ENCODE measurements at places on chromosomes 5 and 9.

DNA sequence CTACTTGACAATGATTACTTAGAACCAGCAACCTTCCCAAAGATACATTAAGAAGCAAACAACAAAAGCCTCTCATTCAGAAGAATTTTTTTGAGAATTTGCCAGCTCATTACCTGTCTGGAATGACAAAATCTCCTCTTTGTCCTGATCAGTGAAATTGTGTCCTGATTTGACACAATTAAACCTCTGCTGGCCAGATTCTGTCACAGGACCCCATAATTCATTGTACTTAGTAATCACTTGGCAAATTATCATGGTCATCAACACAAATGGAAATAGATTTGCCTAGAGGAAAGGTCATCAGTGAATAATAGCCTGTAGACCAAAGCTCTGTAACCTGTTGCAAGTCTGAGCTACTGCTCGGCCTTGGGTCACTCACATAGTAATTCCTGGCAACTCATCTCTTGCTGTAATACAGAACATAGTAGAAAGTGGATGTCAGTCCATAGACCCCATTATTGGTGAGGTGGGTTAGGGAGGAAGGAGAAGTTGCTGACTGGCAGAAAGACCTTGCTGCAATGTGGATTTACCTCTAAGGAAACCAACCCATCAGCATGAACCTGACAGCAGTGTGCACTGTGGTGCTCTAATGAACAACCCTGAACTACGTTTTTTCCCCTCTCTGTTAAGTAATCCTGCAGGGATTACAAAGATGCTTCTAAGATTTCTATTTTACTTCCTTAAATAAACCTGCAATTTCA lies 370.1 kb downstream of the KIAA0825 start:
- no peak for DNase-seq

DNA sequence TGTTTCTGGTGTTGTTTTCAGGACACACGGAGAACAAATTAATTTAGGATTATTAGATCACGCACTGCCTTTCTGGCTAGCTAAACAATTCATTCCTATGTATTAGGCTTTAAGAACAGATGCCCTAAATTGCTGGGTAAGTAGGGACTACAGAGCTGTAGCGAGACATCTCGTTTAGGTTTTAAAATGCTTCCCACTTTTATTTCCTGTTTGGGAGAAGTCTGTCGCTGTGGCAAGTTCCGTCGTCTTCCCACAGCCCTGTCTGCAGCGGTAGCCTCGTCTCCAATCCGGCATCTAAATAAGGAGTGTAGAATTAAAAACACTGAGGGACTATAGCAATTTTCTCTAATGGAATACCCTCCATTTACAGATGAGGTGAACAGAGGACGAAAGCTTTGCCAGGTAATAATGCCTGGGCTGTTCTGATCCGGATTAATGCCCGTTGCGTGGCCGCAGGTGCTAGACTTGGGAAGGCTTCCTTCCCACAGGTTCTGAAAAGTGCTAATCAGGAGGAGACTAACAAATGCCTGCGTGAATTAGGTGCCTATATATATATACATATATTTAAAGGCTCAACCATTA lies 1.3 kb upstream of the TRIM36 start:
- no peak for DNase-seq

DNA sequence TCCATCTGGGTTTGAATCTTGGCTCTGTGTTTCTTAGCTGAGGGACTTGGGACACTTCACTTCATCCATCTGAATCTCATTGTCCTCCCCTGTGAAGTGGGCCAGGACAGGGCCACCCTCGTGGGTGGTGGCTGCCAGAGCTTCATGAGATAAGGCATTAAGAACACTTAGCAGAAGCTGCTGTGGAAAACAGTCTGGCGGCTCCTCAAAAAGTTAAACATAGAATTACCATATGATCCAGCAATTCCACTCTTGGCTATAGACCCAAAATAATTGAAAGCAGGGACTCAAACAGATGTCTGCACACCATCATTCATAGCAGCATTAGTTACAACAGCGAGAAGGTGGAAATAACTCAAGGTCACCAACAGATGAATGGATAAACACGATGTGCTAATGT lies 42.4 kb upstream of the GGTA1 start:
- no peak for DNase-seq

DNA sequence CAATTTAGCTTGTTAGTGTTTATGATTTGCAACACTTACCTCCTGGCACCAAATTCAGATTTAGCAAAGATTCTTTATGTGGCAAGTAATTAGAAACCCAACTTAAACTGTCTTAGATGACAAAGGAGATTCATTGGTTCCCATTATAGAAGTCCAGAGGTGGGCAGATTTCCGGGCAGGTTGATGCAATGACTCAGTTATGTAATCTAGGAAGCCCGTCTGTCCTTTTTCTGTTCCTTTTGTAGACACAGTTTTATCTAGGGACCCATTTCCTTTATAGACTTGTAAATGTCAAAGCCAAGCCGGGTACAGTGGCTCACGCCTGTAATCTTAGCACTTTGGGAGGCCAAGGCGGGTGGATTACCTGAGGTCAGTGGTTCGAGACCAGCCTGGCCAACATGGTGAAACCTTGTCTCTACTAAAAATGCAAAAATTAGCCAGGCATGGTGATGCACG lies 20.3 kb upstream of the ANKRD33B start:
- no peak for DNase-seq

DNA sequence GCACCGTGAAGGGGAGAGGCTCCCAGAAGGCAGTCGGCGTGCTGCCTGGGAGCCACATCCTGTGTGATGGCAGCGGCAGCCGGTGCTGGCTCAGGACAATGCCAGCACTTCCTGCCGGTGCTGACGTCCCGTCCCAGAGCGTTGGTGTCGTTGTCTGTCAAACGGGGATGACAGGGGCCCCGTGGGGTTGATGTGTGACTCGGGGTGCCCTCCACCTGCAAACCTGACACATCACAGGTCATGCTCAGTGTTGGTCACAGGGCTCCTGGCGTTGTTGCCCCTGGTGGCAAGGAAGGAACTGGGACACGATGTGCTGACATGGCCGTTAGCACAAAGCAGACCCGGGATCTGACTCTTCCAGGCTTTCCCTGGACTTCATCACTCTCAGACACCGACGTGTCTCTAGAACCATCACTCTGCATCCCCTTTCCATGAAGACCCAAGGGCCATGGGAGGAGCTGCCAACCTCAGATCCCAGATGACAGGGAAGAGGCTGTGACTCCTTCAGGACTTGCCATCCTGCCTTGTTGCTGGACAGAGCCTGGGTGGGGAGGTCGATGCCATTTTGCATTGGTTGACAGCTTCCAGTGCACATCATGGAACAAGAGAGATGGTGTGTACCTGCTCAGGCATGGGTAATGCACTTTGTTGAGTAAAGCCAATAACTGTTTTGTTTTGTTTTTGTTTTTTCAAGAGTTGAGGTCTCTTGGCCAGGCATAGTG lies 21.5 kb downstream of the PLPP7 start:
- DNase-seq, result peak; percentile 39

DNA sequence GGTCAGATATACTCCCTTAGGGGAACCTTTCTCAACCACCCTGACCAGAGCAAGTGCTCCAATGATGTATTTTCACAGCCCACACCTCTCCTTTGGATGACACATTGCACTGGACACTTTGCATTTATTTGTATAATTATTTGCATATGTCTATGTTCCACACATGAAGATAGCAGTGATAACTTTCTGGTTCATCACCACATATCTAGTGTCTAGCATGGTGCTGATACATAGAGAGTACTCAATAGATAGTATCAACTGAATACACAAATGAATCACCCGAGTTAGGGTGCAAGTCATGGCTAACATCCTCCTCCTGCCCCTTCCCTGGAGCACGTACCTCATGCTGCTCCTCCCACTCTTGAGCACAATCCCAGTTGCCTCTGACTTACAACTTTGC lies 617.6 kb downstream of the EBF1 start:
- no peak for DNase-seq

DNA sequence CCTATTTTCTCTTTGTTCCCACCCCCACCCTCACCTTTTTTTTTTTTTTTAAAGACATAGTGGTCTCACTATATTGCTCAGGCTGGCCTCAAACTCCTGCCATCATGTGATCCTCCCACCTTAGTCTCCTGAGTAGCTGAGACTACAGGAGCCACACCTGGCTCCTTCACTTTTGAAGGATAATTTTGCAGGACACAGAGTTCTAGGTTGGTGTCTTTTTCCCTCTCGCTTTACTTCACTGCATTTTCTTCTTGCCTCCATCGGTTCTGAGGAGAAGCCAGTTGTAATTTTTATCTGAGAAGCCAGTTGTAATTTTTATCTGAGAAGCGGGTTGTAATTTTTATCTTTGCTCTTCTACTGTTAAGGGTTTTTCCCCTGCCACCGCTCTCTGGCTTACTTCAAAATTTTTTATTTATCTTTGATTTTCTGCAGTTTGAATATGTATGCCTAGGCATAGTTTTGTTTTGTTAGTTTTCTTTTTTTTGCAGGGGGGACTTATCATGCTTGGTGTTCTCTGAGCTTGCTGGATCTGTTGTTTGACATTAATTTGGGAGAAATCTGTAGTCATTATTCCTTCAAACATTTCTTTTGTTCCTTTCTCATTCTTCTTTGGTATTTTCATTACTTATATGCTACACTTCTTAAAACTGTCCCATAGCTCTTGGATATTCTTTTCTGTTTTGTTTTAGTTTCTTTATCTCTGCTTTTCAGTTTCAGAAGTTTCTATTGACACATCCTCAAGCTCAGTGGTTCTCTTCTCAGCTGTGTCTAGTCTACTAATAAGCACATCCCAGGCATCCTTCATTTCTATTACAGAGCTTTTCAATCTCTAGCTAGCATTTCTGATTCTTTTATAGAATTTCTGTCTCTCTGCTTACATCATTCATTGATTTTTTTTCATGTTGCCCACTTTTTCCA lies 148.2 kb upstream of the CHD1 start:
- DNase-seq, result no peak

All from T-helper 22 cell (primary cell).